ENCODE measurements at places on chromosomes 5 and 9.

DNA sequence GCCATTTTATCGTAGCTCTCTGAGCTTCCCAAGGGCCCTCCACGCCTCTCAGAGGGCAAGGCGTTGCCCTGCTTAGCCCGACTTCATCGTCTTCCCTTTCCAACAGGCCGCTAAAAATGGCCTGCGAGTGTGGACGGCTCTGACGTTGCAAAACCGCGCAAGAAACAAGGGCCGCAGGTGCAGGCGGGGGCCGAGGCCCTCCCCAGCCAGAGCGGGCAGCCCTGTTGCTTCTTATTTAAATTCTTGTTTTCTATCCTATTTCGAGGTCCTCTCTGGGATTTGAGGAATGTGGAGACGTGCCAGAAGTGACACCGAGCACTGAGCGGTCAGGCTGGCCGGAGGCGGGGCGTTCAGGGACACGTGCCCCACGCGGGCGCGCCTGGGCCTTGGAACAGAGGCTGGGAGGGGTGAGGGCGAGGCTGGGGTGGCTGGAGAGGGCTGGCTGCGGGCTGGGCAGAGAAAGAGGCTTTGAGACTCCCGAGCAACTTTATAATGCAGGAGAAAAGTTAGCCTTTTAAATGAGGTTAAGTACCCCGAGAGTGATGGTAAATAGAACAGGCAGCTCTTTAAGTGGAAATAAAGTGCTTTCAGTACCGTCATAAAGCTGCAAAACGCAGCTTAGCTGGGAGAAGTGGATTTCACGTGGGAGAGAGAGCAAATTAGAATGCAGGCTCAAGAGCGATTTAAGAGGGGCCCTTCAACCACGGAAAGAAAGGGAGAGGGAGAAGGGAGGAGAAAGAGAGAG is 243.6 kb downstream of the AUH start:
- peak; percentile 59 for DNase-seq

- DNase-seq = no peak
Observed at GRCh38 chr5:95976606-95977005, 15.0 kb upstream of the ELL2 start.

DNA sequence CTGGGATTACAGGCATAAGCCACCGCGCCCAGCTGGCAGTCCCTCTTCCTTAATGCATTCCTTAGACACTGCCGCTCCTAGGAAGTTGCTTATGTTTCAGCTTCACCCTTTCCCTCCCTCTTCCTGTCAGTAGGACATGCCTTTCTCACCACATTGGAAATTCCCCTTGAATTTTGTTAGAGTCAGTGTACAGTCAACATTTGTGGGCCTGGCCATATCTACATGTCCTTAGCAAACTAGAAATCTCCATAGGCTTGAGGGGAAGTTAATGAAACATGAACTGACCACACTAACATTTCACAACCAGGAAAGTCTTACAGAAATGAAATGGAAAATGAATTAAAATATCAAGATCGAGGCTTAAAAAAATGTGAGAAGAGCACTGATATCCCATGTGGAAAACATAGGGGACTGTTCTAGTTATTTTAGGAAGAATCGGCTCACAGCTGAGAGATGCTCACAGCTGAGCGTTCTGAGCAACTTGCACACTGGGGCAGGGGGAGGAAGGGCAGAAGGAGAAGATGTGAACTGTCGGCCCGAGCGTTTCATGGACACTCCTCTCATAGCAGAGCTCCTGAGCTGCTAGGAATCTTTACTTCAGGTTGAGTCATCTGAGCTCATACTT is 21.1 kb upstream of the LVRN start:
- no peak for DNase-seq

- no peak for DNase-seq
Observed at GRCh38 chr5:79481574-79481973, 32.4 kb downstream of the HOMER1 start.

GRCh38 chr9:134666831-134667230 is 25.2 kb downstream of the COL5A1 start:
- DNase-seq = no peak

DNA sequence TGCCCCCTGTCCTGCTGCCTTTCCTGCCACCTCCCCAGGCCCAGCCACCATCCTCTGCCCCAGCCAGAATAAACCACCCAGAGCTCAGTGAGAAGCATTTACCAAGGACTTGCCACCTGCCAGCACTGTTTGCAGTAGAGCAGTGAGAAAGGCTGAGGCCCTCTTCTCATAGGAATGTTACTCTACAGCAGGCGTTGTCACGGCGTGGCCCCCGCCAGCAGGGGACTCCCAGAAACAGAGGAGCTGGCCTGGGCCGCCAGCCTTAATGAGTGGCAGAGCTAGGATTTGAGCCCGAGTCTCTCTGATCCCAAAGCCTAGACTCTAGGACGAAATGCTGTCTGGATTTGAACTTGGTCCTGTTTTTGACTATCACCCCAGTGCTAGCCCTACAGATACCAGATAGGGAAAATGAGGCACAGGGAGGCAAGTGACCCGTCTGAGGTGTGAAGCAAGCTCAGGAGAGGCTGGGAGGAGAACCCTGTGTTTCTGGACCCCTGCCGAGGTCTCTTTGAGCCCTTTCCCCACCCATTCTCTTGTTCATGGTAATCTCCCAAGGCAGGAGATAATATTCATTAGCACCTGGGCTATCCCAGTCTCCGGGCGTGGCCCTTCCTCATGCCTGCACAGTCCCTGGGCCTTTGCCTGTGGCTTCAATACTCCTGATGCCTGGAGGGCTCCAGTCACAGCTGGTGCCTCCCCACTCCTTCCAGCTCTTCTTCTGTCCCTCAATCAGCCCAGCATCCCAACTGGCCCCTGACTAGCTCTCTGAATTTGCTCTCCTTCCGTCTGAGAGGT is 30.7 kb downstream of the HRH2 start:
- no peak for DNase-seq

- no peak for DNase-seq
Observed at GRCh38 chr9:6034954-6035353, 19.5 kb upstream of the RANBP6 start.

DNA sequence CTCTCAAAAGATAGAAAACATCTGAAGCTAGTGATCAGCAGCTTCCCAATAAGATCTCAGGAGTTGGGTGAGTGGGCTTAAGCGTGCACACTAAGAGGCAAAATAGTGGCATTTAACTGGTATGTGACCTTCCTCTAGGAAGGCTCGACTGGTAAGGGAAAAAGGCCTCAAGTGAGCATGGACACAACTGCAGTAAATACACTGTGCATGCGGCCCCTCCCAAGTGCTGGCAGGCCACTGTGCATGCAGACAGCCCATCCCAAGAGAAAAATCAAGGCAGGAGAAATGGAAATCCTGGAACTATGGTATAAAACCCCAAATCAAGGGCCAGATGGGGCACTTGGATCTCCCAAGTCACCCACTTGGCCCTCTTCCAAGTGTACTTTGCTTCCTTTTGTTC is 112.7 kb downstream of the SMC2 start:
- no peak for DNase-seq

GRCh38 chr5:88659529-88660263 is 223.3 kb downstream of the MEF2C start:
- DNase-seq = peak; percentile 78

- DNase-seq = peak; percentile 66
Observed at GRCh38 chr5:132776131-132776937, 705 bp downstream of the SEPTIN8 start.

GRCh38 chr5:58937031-58937681 is 354.3 kb downstream of the RAB3C start:
- DNase-seq = no peak

DNA sequence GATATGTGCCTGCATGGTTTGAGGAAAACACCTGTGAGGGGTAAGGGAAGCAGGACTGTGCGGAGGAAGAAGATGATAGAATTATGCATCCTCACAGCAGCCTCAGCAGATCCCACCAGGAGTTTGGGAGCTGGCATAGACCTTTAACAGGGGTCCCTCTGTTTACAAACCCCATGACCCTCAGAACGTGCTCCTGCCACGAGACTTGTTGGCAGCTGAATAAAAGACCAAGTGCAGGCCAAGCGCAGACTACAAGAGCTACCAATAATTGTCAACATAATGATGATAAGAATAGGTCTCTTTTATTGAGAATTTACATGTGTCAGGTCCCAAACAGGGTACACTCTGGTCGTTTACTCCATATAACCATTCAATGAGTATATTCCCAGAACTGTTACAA is 236.0 kb downstream of the MED10 start:
- no peak for DNase-seq

DNA sequence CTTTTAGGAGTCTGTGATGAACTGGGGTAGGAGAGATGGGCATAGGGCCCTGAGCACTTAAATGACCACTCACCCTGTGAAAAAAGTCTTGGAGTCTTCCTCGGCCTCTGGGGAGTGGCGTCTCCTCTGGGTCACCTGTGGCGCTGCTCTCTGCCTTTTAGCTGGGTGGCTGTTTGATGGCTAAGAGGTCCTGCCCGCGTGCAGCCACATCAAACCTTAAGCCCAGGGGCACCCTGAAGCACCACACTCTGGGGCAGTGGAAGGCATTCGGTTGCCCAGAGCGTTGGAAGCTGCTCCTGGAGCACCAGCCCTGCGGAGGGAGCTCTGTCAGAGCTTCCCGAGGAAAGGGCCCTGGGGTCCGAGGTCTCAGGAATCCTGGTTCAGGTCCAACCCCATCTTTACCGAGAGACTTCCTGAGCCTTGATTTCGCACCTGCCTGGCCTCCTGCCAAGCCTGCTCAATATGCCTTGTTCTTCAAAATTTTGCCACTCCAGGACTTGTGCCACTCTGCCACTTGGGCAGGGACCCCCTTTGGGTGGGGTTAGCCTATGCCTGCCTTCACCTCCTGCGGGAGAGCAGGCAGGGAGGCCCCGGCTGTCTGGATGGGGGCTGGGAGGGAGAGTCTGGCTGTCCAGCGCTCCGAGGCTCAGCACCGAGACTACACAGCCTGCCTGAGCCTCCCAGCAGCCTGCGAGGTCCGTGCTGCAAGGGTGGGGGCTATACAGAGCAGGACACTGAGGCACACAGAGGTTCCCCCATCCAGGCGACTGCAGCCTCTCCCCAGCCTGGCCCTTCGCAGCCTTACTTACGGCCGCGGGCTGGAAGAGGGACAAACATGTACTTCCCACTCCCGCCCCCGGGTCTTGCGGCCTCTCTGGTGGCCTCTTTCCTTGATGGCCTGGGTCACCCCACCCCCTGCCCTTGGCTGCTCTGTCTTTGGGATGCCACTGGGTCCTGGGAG is 63.4 kb upstream of the RNU6ATAC start:
- no peak for DNase-seq

DNA sequence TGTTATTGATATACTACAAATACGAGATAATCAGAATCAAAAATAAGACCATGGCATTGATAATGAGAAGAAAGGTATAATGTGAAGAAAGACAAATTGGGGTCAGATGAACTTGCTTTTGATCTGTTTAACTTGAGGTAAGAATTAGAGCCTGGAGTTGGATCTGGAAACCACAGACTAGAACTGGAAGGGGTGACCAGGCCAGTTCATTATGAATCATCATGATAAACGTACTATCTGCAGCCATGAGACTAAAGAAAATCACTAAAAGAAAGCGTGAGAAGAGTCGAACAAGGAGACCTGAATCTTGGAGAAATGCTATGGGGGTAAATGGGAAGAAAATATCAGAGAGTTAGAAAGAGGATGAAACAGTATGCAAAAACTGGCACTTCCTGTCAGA is 967.5 kb downstream of the NR2F1-AS1 start:
- DNase-seq = no peak

DNA sequence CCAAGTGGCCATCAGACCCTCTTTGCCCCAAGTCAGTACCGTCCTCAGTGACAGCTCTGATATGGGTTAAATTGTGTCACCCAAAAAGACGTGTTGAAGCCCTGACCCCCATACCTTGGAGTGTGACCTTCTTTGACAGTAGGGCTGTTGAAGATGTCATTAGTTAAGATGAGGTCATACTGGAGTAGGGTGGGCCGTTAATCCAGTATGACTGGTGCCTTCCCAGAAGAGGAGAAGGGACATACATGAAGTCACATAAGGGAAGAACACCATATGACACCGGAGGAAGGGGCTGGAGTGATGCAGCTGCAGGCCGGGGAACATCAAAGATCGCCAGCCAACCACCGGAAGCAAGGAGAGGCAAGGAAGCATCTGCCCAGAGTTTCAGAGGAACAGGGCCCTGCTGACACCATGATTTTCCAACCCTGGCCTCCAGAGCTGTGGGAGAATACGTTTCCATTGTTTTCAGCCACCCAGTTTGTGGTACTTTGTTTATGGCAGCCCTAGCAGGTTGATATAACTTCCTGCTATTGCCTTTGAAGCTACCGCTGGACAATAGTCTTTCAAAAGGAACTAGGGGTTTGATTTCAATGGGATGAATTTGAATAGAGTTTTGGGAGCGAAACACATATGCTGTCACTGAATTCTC is 36.4 kb upstream of the CPEB4 start:
- no peak for DNase-seq

GRCh38 chr5:133664422-133664821 is 52.1 kb upstream of the FSTL4 start:
- DNase-seq = no peak

DNA sequence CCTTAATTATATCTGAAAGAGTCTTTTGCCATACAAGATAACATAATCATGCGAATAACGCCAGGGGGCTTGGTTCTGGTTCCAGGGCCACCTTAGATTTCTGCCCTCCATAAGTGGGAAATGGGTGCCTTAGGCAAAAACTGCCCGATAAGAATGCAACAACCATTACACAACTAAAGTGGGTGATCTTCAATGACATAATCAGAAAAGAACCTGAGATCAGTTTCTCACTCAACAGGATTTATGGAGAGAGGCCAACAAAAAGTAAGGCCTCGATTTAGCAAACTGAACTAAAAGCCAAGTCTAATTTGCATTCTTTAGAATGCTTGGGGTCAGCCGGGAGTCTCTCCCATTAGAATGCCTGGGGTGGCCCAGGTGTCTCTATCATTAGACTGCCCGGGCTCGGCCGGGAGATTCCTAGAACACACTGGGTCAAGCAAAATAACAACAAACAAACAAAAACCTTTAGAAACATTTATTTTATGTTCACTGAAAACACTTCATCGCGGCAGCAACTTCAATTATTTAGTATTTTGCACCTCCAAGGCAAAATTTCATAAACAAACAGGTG is 194.8 kb downstream of the AUH start:
- no peak for DNase-seq

DNA sequence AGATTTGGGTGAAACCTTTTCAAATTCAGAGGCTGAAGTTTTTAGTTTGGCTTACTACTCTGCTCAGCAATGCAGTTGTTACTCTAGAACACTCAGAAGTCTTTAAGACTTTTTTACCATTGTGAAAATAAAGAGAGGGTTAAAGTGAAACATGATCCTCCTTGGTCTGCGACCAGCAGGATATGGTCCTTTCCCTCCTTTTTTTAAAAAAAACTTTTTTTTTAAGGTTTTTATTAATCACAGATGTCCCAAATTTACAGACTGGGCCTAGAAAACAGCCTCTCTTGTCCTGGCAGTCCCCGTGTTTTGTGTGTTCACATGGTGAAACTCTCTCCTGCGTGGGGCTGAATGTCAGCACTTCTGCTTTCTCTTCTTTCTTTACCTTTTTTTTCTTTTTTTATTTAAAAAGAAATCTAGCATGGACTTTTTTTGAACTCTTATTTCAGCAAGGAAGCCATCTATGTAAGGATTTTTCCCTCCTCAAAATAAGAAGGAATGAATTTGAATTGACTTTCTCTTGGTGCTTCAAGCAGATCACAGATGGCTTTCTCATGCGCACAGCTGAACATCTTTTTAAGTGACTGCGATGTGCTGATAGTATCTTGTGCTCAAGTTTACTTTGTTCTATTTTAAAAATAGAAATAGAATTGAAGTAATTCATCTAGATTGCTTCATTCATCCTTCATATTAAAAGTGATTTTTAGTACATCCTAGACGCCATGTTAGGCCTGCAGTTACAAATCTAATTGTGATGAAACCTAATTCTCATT is 128.7 kb upstream of the OTULINL start:
- DNase-seq = no peak

GRCh38 chr5:174195517-174195916 is 150.0 kb downstream of the NSG2 start:
- DNase-seq = no peak

GRCh38 chr5:43895876-43896275 is 292.9 kb downstream of the NNT start:
- DNase-seq = no peak
